Hepatocyte (in vitro differentiated cells): ENCODE measurements at places on chromosomes 16 and 17. TPM values are rescaled to one million over a fixed set of nuclear protein-coding genes. Genes with fewer than 3 reads are reported as not detected.

GRCh38 chr17:67569015-67569451 lies 148.7 kb upstream of the NOL11 start:
- no peak for DNase-seq

- DNase-seq: peak; percentile 86
Measured at GRCh38 chr17:42050393-42051012, at the start of gene C17orf113. Gene C17orf113, minus strand, starts transcription at chr17:42050601. Its CDS starts 7,225 bp downstream, at chr17:42043376.

DNA sequence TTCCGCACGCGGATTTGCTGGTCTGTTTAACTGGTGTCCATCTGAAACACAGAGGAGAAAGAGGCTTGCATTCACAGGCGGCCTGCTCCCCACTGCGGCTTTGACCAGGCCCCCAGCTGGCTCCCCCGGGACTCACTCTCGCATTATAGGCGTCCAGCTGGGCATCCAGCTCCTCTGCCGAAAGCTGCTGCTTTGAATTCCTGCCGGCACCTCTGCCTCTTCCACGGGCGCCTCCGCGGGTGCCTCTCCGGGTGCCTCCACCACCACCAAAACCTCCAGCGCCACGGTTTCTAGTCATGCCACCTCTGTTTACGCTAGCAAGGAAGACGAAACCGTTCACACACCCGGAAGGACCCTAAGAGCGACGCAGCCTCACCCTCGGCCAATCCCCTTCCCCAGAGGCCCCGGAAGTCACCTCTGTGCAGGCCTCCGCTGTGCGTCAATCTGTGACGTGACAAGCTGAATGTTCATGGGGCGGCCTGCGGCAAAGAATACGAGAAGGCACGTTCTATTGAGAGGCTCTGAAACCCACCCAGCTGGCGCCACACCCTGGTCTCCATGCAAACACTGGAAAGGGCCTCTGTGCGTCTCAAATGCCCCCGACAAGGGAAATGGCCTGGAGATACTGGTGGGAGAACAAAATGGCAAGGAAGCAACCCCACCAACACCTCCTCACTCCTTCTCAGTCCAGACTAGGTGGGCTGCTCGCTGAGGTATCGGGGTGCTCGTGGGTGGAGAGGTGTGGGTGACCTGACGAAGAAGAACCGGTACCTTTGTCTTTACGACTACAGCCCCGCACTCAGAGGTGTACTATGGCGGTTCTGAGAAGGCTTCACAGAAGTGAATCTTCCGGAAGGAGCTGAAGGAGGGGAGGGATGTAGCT lies 3.0 kb downstream of the ALYREF start:
- no peak for DNase-seq

The GUCY2D gene
- not detected in 2 replicates for total RNA-seq

The PARD6A gene
- 1.1 and 1.4 TPM in 2 replicates for total RNA-seq

DNA sequence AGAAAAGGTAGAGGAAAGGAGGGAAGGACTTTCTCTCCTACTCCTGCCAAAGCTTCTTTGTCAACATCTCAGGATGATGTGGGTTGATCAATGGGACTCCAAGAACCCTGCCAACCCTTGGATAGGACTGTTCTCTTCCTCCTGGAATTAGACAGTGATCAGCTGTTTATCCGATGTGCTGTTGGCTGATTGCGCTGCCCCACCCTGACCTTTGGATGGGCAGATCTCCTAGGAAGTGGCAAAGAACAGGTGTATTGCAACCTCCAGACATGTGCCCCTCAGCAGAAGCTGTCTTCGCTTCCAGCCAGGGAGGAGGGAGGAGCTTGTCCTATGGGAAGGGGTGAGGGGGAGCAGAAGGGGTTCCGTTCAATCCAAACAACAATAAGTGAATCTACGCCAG lies 30.5 kb downstream of the SLC5A11 start:
- no peak for DNase-seq
